ENCODE measurements at places on chromosomes 16 and 17. TPM values are rescaled to one million over a fixed set of nuclear protein-coding genes. Genes with fewer than 3 reads are reported as not detected.

DNA sequence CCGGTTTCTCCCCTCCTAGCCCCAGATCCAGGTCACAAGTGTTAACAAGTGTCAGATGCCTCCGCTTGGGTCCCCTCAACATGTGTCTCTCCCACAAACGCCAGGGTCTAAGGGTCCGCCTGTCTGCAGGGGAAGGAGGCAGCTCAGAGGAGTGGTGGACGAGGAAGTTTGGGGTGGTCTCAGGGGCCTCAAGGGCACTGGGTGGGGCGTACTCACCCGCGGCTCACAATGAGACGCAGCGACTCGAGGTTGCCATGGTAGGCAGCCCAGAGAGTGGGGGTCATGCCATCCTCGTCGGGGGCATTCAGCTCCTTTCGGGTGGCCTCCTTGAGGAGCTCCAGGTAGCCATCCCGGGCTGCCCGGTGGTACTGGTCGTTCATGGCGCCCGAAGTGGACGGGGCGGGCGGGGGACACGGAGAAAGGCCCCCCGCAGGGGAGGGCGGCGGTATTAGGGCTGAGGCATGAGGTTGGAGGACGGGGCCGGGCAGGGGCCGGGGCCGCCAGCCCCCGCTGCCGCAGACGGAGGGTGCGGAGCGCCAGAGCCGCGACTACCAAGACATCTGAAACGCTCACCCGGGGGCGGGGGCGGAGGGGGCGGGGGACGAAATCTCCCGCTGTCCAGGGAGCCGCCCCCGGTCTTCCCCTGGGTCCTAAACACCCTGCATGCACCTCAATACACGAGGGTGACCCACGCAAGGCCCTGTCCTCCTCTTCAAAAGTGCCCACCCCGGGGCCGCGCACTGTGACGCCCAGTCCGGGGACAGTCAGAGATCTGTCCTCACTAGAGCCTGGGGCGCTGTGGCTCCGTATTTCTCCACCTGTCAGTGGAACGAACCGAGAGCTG is at the start of gene USH1G:
Gene USH1G (minus strand): TSS at position 562 of the 844 bp plus-strand sequence. CDS start 182 bp downstream, at position 380.
- no peak within 1 kb of the TSS for H3K27ac ChIP-seq
- peak; percentile 23 for DNase-seq
- H3K36me3 ChIP-seq: no peaks in the 10 kb centered on the region
- peaks cover 21% of the 10 kb centered on the region for H3K27me3 ChIP-seq

DNA sequence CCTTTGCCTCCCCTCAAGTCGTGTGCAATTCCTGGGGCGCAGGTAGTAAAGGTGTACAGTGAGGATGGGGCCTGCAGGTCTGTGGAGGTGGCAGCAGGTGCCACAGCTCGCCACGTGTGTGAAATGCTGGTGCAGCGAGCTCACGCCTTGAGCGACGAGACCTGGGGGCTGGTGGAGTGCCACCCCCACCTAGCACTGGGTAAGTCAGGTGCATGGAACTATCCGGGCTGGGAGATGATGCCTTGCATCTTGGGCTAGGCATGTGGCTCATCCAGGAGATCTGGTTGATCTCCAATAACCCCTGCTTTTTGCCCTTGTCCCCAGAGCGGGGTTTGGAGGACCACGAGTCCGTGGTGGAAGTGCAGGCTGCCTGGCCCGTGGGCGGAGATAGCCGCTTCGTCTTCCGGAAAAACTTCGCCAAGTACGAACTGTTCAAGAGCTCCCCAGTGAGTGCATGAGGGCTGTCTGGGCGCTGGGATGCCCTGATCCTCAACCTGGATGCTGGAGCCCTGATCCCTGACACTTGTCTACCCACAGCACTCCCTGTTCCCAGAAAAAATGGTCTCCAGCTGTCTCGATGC is 5.2 kb downstream of the GRB7 start:
- no peak for DNase-seq
- peaks cover 17% of the 10 kb centered on the region for H3K4me1 ChIP-seq
- peaks cover 14% of the 10 kb centered on the region for H3K36me3 ChIP-seq
- no peaks in the 10 kb centered on the region for H3K27me3 ChIP-seq

DNA sequence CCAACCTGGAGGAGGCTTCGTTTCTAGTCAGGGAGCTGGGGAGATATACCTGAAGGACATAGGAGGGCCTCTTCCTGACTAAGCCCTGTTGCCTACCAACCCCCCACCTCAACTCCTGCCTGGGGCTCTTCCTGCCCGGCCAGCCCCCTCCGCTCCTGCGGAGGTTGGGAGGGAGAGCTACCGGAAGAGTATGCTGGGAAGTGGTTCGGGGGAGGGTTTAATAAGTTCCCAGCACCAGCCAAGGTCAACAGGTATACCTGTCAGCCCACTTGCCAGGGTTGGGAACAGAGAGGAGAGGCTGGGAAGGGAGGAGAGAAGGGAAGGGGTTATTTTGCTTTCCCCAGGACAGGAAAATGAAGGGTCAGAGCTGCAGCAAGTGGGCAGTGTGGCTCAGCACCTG is 4.7 kb downstream of the PPP1R1B start:
- H3K36me3 ChIP-seq: no peaks in the 10 kb centered on the region
- H3K27ac ChIP-seq: no peak overlapping the region
- H3K27me3 ChIP-seq: peaks cover 11% of the 10 kb centered on the region
- H3K4me1 ChIP-seq: peaks cover 17% of the 10 kb centered on the region

DNA sequence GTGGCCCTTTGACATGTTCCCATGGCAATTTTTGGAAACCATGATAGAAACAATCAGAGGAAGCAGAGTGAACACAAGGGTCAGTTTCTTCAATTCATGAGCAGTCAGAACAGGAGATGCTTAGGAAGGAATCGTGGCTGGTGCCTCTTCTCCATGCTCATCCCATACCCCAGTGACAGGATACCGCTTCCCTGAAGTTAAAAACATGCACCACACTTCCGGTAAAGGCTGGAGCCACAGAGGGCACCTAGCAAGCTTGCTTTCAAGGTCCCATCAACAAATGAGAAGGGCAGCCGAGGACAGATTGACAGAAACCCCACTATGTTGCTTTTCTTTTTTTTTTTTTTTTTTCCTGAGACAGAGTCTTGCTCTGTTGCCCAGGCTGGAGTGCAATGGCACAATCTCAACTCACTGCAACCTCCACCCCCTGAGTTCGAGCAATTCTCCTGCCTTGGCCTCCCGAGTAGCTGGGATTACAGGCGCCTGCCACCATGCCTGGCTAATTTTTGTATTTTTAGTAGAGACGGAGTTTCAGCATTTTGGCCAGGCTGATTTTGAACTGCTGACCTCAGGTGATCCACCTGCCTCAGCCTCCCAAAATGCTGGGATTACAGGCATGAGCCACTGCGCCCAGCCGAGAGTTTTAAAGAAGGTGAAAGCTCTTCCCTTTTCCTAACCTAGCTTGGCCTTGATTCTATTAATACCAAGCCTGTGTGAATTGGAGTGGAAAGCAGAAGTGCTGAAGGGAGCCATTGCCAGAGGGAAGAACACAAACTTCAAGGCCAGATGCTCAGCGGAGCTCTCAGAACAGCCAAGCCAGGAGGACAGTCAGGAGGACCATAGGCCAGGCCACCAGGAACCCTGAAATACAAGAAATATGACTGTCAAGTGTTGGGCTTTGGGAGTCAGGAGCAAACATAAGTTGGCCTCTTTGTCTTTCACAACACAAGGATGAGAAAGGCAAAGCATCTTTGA is 16.6 kb downstream of the GP2 start:
- no peak overlapping the region for H3K27ac ChIP-seq
- DNase-seq: no peak
- H3K4me3 ChIP-seq: no peak overlapping the region
- H3K36me3 ChIP-seq: no peaks in the 10 kb centered on the region
- H3K4me1 ChIP-seq: no peaks in the 10 kb centered on the region

Gene CBLN1
- 1.0 TPM for total RNA-seq

Gene CSF3
- not detected for total RNA-seq

Gene NPIPA3
- total RNA-seq: 1.2 TPM

Gene TNFRSF17
- total RNA-seq: not detected

Measured in thyroid gland (tissue), 4 donors.